ENCODE measurements at places on chromosomes 4 and X.

- no peak for DNase-seq
These were observed 208.1 kb downstream of the BMPR1B start for GRCh38 chr4:94965852-94966251.

GRCh38 chrX:85375333-85375738 is 4.1 kb downstream of the POF1B start:
- DNase-seq = peak; percentile 49

- no peak for DNase-seq
These were observed 177.9 kb downstream of the AFAP1 start for GRCh38 chr4:7761720-7762119.

- DNase-seq = peak; percentile 6
These were observed 13.7 kb upstream of the PIGA start for GRCh38 chrX:15349046-15349445.

- DNase-seq = no peak
These were observed 43.3 kb upstream of the PRDM8 start for GRCh38 chr4:80153874-80154544.
